ENCODE measurements at places on chromosomes 1 and 21.

DNA sequence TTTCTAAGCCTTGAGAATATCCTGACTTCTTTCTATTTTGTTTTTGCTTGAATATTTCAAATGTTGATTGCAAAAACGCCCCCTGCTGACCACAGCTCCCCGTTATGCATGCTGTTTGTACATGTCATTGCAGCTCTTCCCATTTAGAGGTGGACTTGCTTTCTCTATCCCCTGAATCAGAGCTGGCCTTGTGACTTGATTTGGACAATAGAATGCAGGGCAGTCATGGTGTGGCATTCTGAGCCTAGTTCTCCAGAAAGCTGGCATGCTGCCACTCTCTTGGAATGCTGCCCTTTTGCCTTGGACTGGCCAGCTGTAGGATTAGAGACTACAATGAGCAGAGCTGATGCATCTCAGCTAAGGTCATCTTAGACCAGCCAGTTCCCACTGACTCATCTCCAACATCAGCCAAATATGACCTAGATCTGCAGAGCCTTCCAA, 1561.5 kb downstream of the MRPL39 start:
- DNase-seq, result peak; percentile 20

GRCh38 chr1:169588785-169589485, 2.7 kb upstream of the F5 start:
- DNase-seq, result no peak

- no peak for DNase-seq
Measured at GRCh38 chr1:62029704-62030103, 164.9 kb upstream of the L1TD1 start.

GRCh38 chr1:185291159-185291558, 25.9 kb downstream of the IVNS1ABP start:
- DNase-seq, result no peak

- DNase-seq, result no peak
Measured at GRCh38 chr1:49016030-49016977, 239.6 kb upstream of the BEND5 start.

- DNase-seq, result peak; percentile 72
Measured at GRCh38 chr21:37829447-37829846, 86.8 kb downstream of the KCNJ6 start.

- no peak for DNase-seq
Measured at GRCh38 chr1:187641463-187641862, 812.7 kb downstream of the PLA2G4A start.

Data from mucosa of descending colon (tissue), 3 donors.